A549 treated with GW870086 at 1 μM for 4 hours (cell line): ENCODE measurements at places on chromosomes 3 and 15. TPM values are rescaled to one million over a fixed set of nuclear protein-coding genes. Genes with fewer than 3 reads are reported as not detected.

Gene GOLGA8R
- total RNA-seq, result 0.15 to 0.30 TPM (median 0.17 TPM) in 5 replicates

Gene TNNC1
- 1.1 to 1.9 TPM (median 1.6 TPM) in 5 replicates for total RNA-seq

Gene MAP3K13
- total RNA-seq, result 11.8 to 14.2 TPM (median 13.1 TPM) in 5 replicates

Gene CEMIP
- total RNA-seq, result 1.3 to 1.7 TPM (median 1.4 TPM) in 5 replicates

Gene TOP2B
- 54.2 to 71.0 TPM (median 63.6 TPM) in 5 replicates for total RNA-seq

Gene MOBP
- 0.09 to 0.37 TPM in 2 of 5 replicates, not detected in the others for total RNA-seq

Gene ARL6
- 4.2 to 7.2 TPM (median 4.5 TPM) in 5 replicates for total RNA-seq

Gene SLC15A2
- total RNA-seq, result 0.09 to 0.97 TPM (median 0.19 TPM) in 5 replicates

Gene USP50
- total RNA-seq, result 0.24 TPM in 1 of 5 replicates, not detected in the others

Gene CHRD
- 0.20 to 0.65 TPM (median 0.34 TPM) in 5 replicates for total RNA-seq

Gene PROS1
- 11.9 to 14.6 TPM (median 12.7 TPM) in 5 replicates for total RNA-seq

Gene TMED3
- total RNA-seq, result 159 to 200 TPM (median 194 TPM) in 5 replicates

Gene TNFSF10
- total RNA-seq, result 0.10 to 0.33 TPM (median 0.23 TPM) in 3 of 5 replicates, not detected in the others

Gene KCNAB1
- total RNA-seq, result not detected in 5 replicates

Gene ACTRT3
- total RNA-seq, result 2.4 to 3.4 TPM (median 3.1 TPM) in 5 replicates

Gene RAD51
- total RNA-seq, result 17.1 to 23.6 TPM (median 18.8 TPM) in 5 replicates

Gene TMEM266
- 0.11 to 0.24 TPM (median 0.18 TPM) in 4 of 5 replicates, not detected in the other for total RNA-seq

Gene RAB7A
- total RNA-seq, result 167 to 185 TPM (median 175 TPM) in 5 replicates

Gene XCR1
- not detected in 5 replicates for total RNA-seq

Gene MITF
- total RNA-seq, result 5.1 to 9.8 TPM (median 7.8 TPM) in 5 replicates

Gene SPTSSB
- 0.10 TPM in 1 of 5 replicates, not detected in the others for total RNA-seq

Gene CPLX3
- total RNA-seq, result 0.07 to 0.13 TPM in 2 of 5 replicates, not detected in the others

Gene DAPK2
- 4.2 to 5.4 TPM (median 4.8 TPM) in 5 replicates for total RNA-seq

Gene NAA50
- total RNA-seq, result 141 to 174 TPM (median 156 TPM) in 5 replicates

Gene PLXND1
- total RNA-seq, result 92.1 to 110 TPM (median 104 TPM) in 5 replicates

Gene FGD5
- 0.06 to 0.18 TPM in 2 of 5 replicates, not detected in the others for total RNA-seq

Gene CSPG4
- total RNA-seq, result 0.08 to 0.20 TPM (median 0.14 TPM) in 5 replicates

Gene DVL3
- total RNA-seq, result 17.8 to 25.7 TPM (median 24.7 TPM) in 5 replicates

Gene PPP1R14D
- 0.24 to 0.41 TPM in 2 of 5 replicates, not detected in the others for total RNA-seq

Gene SPINK8
- total RNA-seq, result not detected in 5 replicates

Gene WHAMM
- total RNA-seq, result 5.9 to 7.1 TPM (median 6.2 TPM) in 5 replicates

Gene ACOX2
- 6.9 to 11.0 TPM (median 9.1 TPM) in 5 replicates for total RNA-seq

Gene ATP11B
- 7.0 to 13.5 TPM (median 11.4 TPM) in 5 replicates for total RNA-seq

Gene NR1I2
- not detected in 5 replicates for total RNA-seq

Gene TGM5
- not detected in 5 replicates for total RNA-seq

Gene IQCH
- 1.1 to 2.3 TPM (median 1.3 TPM) in 5 replicates for total RNA-seq

Gene CACNA2D2
- 0.42 to 0.66 TPM (median 0.53 TPM) in 5 replicates for total RNA-seq

Gene GOLGA6L10
- total RNA-seq, result 0.33 to 0.56 TPM (median 0.50 TPM) in 5 replicates

Gene COX5A
- total RNA-seq, result 525 to 634 TPM (median 565 TPM) in 5 replicates

Gene TARS3
- 6.9 to 8.7 TPM (median 7.8 TPM) in 5 replicates for total RNA-seq

Gene TJP1
- 65.6 to 89.3 TPM (median 82.0 TPM) in 5 replicates for total RNA-seq

Gene SLC49A4
- total RNA-seq, result 11.7 to 16.0 TPM (median 14.9 TPM) in 5 replicates

Gene LARP6
- total RNA-seq, result 49.1 to 81.0 TPM (median 74.9 TPM) in 5 replicates

Gene LMAN1L
- total RNA-seq, result not detected in 5 replicates
